ENCODE measurements at places on chromosomes 12 and 14. TPM values are rescaled to one million over a fixed set of nuclear protein-coding genes. Genes with fewer than 3 reads are reported as not detected.

- no peak for DNase-seq
Observed at GRCh38 chr12:58262796-58263195, 321.4 kb downstream of the ATP23 start.

GRCh38 chr14:38291681-38292467, 36.0 kb upstream of the CLEC14A start:
- DNase-seq, result no peak

DNA sequence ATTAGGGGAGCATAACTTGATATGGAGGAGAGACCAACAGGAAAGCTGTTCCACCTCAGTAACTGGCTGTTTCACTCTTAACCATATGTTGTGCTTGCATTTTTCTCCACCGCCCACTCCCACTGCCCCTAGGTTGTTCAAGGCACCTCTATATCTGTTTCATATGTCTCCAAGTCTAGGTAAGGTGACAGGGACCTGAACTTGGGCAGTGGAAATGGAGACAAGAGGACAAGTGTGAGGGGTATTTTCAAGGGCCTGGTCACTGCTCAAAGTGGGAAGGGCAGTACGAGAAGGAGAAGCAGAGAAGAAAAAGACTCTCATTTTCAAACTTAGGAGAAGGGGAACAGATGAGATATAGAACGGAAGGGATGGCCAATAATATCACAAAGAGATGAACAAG, 3.1 kb downstream of the SLC38A1 start:
- DNase-seq, result peak; percentile 21

DNA sequence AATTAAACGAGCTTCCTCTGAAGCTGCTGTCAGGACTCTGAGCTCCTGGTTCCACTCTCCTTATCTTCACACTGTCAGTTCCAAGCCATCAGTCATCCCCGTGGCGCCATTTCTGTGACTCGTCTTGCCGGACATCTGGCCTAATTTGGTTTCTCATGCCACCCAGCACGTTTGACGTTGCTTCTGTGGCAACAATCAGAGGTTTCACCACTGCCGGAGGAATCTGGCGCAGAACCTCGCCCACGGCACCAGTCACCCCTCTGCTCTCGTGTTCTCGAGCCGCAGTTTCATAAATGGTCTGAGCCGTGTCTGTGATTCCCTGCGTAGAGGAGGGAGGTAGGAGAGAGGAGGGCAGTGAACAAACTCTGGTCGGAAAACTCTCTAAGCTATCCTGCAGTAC, 29.7 kb downstream of the BDKRB1 start:
- no peak for DNase-seq

DNA sequence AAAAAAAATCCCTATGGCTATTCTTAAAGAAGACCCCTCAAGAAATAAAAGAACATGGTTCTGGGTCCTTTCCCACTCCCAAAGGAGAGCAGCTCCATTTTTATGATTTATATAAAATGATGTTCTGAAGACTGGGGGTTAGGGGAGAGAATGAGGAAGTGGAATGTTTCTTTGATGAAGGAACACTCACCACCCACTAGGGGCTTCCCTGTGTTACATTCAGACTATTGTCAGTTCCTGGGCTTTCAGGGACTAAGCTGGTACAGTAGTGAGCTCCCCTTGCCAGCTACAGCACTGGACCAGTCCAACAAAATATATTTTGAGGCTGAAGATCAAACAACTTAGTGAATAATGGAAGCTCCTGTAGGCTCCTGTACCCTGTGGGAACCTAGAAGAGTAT, 98.9 kb downstream of the HMGA2 start:
- no peak for DNase-seq

DNA sequence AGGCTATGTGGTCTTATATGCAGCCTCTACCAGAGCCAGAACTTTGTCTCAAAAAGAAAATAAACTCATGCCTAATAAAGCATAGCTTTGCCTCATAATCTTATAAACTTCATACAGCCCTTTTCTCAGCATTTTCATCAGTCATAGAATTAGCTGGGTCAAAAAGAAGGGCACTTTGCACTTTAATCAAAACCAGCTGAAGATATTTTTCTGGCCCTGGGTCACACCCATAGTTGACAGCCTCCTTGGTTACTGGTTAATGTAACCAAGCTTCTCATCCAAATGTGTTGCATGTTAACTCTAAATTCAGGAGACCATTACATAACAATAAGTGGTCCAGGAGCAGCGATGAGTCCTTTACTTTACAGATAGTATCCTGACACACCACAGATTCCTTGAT, 558.2 kb downstream of the FLRT2 start:
- DNase-seq, result no peak

DNA sequence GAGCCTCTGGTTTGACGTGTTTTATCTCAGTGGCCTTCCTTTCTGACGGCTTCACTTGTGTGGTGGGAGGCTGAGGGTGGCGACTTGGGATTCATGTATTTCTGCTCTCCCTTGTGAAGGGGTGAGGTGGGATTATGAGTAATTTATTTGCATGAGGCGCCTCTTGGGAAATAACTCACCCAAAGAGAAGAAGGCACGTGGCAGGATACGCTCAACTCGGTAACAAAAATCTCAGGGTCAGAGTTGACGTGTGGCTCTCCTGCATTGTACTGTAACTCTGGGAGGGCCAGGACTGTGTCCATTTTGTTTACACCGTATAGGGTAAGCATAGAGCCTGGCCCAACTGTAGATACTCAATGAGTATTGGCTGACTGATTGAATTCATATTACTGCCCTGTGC, 14.6 kb upstream of the C1S start:
- DNase-seq, result no peak

DNA sequence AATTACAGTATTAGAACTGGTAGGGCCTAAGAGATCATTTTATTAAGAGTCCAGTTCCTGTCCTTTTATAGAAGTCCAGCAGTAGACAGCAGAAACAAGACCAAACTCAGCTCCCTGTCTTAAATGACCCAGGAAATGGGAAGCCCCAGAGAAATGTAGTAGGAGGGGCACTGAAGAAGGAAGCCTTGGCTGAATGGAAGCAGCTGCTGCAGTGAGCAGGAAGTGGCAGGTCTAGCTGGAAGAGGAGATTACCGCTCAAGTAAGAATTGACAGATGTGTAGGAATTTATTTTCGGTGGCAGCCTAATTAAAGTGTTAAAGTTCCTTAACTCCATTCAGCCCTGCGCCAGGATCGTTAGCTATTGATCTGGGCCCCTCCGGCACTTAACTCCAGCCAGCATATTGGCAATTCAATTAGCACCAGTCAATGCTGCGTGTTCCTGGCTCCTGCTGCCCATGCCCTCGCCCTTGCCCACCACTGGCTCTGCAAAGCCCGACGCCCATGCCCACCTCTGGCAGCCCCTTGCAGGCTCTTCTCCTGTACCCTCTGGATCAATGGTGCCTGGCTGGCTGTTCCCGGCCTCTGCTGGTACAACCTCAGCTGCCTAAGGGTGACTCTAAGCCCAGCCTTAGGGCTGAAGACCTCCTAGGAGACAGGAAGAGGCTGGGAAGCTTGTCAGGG, 21.1 kb downstream of the ZFHX2 start:
- DNase-seq, result no peak

DNA sequence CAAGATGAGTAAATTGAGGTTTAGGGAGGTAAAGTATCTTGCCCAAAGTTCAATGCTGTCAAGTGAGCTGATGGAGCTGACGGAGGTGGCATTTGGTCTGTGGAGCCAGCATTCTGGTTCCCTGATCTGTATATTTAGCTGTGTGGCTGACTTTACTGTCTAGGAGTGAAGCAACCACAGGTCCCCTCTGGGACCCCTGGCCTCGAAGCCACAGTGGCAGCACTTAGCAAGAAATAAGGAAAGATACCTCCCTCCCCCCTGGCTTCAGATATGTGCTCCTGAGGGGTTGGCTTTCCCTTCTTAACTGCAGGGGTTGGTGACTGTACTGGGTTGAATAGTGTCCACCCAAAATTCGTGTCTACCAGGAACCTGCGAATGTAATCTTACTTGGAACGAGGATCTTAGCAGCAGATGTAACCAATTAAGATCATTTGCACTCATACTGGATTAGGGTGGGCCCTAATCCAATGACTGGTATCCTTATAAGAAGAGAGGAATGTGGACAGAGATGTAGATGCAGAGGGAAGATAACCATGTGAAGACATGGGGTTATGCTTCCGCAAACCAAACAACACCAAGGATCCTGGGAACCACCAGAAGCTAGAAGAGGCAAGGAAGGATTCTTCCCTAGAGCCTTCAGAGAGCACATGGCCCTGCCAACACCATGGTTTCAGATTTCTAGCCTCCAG, 2.0 kb upstream of the ACVR1B start:
- no peak for DNase-seq

GRCh38 chr14:60184905-60185555, 19.8 kb upstream of the DHRS7 start:
- DNase-seq, result no peak

- no peak for DNase-seq
Observed at GRCh38 chr14:106346534-106347290, 820.3 kb downstream of the TMEM121 start.

DNA sequence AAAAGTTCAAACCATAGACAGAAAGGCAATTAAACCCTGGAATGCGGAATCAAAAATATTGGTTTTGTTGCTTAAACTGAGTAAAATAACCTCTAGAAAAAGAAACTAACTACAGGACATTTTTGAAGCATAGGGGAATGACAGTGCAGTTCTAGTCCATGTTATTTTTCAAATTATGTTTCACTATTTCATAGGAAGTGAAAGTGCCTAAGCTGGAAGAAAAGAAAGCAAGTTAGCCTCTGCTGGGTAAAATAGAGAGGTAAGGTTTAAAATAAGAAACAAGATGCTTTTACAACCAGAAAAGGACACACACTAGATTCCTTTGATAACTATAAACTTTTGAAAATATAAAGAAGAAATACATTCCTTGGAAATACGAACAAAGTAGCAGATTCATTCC, 1.1 kb downstream of the CLECL1 start:
- DNase-seq, result no peak

GRCh38 chr14:53509276-53510244, 356.4 kb upstream of the DDHD1 start:
- no peak for DNase-seq

DNA sequence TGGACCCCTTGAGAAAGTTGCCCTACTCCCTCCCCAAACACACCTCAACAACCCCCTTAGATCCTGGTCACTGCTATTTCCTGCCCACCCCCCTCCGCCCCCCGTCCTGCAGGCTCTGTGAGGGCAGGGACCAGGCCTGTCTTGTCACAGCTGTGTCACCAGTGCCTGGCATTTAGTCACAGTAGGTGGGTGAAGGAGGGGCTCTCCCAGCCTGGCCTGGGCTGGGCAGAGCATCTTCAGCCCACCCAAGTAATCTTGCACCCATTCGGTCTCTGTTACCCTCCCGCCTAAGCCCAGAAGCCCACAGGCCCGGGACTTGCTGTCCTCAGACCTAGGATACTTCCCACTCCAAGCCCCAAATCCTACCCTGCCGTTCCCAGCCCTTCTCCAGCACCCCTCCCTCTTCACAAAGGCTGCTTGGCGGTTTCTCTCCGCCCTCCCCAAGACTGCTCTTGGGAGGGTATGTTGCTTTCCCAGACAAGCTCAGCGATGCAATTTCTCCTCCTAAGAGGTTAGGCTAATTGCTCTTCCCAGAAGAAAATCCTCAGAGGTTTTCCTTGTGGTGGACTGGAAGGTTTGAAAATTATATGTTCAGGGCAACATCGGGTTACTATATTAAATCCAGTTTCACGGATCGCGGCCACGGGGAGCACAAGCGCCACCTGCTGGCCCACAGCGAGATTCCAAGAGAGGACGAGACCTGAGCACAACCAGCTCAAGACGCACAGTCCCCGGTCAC, 50.8 kb upstream of the ZFP36L1 start:
- DNase-seq, result peak; percentile 74

GRCh38 chr14:37087520-37087919, 84.9 kb downstream of the SLC25A21 start:
- no peak for DNase-seq

GRCh38 chr12:98697209-98697608, 52.1 kb downstream of the APAF1 start:
- no peak for DNase-seq

DNA sequence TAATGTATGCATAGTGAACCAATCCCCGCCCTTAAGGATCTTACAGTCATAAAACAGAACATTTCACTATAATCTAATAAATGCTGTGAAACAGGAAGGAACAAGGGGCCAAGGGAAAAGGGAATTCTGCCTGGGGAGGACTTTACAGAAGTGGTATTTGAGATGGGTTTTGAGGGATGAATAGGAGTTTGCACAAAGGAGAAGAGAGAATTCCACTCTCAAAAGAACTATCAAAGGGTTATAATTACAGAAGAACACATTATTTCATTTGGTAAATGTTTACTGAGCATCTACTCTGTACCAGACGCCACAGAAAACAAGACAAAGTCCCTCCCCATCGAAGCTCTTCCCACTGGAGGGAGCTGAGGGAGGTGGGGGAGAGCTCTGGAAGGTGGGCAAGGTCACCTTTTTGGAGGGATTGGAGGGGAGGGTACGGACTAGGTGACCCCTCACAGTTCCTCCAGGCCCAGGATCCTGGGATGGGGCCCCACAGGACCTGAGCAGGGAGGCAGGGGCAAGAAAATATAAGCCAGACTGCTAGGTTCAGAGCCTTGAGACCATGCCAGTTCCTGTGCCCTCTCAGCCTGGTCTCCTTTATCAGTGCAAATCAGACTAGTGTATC, 24.5 kb downstream of the PHETA1 start:
- DNase-seq, result no peak

GRCh38 chr12:57127726-57128518, at the start of gene LRP1:
Gene LRP1, plus strand, starts transcription at chr12:57128483. Its CDS starts 482 bp downstream, at chr12:57128965.
- peak; percentile 69 for DNase-seq

DNA sequence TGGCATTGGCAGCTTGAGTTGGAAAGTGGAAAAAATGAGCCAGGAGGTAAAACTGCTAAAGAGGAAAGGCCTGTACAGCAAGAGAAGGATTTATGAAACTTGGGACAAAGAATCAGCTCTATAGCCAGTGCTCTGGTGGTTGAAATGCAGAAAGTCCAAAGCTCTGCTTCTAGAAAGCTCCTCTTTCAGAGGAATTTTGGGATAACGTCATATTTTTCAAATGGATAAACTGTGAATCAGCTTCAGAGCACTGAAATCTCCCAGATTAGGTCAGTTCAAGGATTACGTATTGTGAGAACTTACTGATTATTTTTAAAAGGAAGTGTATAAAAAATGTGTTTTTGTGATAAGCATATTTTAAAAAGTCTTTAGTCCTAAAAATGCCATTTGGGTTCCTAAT, 203.1 kb upstream of the CNOT2 start:
- DNase-seq, result no peak

- DNase-seq, result no peak
Observed at GRCh38 chr14:70239802-70240201, 51.1 kb upstream of the SLC8A3 start.

Gene L2HGDH
- 21.6 TPM for total RNA-seq

Gene OR11H7
- not detected for total RNA-seq

Gene INSM2
- total RNA-seq, result not detected

Gene GPR68
- total RNA-seq, result 14.0 TPM

Gene SLCO1C1
- total RNA-seq, result not detected

Gene CD27
- total RNA-seq, result 175 TPM

Gene GPR132
- 24.1 TPM for total RNA-seq

Gene KRT82
- total RNA-seq, result not detected

Gene C12orf54
- total RNA-seq, result not detected

Gene YY1
- total RNA-seq, result 119 TPM

Gene ACOT6
- not detected for total RNA-seq

Gene TOMM20L
- not detected for total RNA-seq

Gene CCDC196
- total RNA-seq, result not detected
